ENCODE measurements at places on chromosomes 16 and 17.

GRCh38 chr17:74904687-74905409 lies 11.4 kb upstream of the FADS6 start:
- no peak for DNase-seq

DNA sequence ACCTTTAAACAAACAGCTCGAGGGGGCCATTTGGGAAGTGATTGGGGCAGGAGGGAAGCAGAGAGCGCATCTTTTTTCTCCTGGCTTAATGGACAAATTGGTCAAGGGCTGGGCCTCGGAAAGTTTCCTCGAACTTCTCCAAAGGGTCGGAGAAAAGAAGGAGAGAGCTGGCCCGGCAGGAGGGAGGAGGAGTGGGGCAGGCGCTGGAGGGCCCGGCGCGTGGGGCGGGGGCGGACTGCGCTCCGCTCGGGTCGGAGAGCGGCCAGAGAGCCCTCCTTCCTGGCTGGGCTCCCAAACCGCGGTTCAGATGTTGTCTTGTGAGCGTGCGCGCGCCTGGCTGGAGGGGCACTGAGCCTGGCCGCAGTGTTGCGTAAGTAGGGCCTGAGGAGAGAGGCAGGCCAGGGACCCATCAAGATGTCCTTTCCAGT lies 1.2 kb downstream of the MMP2 start:
- no peak for DNase-seq

DNA sequence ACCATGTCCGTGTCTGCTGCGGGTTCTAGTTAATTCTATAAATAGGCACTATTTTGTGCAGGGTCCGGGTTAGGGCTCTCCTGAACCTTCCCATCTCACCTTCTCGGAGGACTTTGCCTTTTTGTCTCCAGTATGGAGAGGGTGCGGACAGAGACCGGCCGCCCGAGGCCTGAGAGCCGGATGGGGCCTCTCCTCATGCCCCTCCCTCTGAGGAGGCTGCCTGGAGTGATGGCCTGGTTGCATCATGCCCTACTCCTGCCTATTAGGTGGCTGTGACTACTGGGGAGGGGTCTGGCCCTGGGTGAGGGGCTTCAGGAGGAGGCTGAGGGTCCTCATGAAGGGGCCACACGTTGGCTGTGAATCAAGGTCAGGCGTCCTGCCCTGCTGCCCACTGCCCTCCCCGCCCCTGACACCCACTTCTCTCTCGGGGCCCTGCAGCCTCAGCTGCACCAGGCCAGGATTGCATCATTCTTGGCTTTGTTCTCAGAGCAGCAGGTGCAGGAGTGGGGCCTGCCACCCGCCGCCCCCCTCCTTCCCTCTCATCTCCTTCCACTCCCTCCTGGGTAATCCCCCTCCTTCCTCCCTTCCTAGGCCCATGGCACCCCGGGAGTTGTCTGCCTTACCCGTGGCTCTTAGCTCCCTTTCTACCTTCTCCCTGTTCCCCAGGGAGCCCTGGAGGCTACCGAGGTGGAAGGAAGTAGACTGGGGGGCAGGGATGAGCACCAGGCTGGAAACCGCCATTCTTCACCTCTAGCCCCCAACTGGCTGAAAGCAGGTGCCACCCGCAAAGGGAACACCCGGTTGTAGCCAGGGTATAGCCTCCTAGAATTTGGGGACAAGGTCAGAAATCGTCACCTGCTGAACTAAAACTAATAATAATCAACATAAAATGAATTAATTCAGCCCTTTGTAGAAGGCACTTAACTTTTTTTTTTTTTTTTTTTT lies 12.7 kb upstream of the ARHGAP23 start:
- DNase-seq = no peak

- no peak for DNase-seq
These were observed 775 bp upstream of the PAGR1 start for GRCh38 chr16:29815032-29815721.

DNA sequence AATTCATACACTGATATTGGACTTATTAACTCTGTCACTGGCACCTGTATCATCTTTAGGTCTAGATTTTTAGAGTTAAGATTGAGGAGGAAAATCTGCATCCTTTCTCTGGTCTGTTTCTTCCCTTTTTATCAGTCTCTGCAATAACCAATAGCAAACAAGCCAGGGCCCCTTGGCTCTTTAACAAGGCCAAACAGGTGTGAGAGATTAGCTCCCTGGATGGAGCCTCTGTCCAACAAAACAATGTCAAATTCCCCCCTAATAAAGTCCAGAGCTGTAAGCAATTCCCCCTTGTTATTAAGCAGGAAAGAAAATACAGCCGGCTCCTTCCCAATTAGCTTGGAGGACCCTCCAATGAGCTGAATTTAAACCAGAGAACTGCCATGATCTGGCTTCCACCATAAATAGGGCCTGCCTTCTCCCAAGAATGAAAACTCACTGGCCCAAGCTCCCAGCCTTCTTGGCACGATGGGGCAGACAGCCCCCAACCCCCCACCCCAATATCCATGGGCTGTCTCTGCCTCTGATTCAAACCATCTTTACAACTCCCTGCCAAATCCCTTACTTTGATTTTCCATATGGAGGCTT lies 56.1 kb upstream of the SOX9 start:
- DNase-seq = no peak

DNA sequence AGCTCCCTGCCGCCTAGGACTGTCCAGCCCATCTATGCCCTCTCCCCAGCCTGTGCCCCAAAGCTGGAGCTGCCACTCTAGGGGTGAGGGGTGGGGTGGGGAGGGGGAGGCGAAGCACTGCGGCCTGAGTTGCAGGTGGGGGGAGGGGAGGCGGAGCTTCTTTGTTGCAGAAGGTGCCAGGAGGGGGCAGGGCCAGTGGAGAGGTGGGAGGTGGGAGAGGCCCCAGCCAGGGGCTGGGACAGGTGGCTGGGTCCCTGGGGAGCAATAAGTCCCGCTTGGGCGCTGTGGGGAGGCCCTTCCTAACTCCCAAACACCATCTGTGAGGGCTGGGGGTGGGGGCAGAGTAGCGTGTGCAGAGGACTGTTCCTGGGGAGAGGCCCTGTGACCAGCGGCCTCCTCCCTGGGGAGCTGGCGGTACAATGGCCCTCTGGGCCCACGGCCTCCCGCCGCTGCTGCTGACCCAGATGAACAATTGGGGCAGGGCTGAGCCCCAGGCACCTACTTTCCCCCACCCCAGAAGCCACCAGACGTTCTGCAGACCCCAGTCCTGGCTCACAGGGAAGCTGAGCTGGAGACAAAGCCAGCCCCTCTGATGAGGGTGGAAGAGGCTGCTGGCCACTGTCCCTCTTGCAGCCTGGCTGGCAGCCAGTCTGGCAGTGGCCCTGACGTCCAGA lies 2.2 kb upstream of the NTN3 start:
- no peak for DNase-seq

Measured in stimulated activated CD8-positive, alpha-beta memory T cell treated with anti-CD3 and anti-CD28 coated beads, Interleukin-7, amount 100 ng/mL, for 24 hours (primary cell).